ENCODE measurements at places on chromosomes 4 and X.
A peak's percentile ranks its signal among the peaks of the same experiment; 100 is the strongest.

GRCh38 chr4:48212165-48212564 is 57.5 kb downstream of the TEC start:
- DNase-seq: no peak

GRCh38 chr4:6658597-6659075 is 18.2 kb downstream of the MRFAP1 start:
- no peak for DNase-seq

DNA sequence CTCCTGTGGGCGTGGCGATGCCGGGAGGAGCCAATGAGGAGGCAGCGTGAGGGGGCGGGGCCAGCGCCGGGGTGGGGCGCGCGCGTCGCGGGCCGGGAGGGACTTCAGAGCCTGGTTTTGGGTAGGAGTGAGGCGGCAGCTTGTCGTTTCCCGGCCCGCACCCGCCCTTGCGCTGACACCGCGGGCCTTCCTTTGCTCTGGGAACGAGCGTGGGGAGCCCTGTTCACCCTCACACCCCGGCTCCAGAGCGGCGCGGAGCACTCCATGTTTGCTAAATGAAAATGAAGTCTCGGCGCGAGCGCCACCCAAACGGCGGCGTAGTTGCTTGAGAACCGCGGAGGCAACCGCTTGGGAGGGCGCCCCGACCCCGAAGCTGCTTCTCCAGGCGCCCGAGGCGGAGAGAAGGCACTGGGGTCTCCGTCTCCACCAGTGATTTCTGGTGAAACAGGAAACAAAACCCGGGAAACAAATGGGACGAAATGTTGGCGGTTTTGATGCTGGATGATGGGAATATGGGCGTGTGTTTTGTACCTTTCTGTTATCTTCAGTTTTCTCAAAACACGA is 497 bp upstream of the GRPEL1 start:
- DNase-seq: peak; percentile 99

- DNase-seq: no peak
Measured at GRCh38 chrX:147699061-147699460, 212.7 kb upstream of the FMR1 start.

- no peak for DNase-seq
Measured at GRCh38 chrX:110394651-110395050, 36.0 kb downstream of the RTL9 start.

- no peak for DNase-seq
Measured at GRCh38 chrX:130086447-130087206, 23.7 kb downstream of the ELF4 start.

DNA sequence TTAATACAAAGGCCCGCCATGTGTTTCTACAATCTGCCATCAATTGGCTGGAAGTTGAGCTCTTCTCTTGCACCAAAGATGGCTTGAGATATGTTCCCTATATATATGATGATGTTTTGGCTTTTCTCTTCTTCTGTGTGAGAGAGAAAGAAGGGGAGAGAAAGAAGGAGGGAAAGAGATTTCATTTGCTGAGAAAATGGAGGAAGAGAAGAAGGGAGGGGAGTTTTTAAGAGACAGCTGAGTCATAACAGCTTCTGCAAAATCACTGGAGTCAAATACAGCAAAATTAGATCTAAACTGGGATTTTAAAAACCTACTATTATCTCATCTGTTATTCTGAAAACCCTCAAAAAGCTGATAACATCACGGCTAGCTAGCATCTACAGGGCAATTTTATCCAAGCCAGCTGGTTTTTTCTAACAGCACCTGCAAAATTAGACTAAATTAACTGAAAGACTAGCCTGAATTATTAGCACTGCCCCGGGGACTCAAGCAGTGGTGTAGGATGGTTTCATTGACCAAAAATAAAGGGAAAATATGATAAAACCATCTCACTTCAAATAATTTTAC is 647.6 kb upstream of the ACTRT1 start:
- DNase-seq: no peak

DNA sequence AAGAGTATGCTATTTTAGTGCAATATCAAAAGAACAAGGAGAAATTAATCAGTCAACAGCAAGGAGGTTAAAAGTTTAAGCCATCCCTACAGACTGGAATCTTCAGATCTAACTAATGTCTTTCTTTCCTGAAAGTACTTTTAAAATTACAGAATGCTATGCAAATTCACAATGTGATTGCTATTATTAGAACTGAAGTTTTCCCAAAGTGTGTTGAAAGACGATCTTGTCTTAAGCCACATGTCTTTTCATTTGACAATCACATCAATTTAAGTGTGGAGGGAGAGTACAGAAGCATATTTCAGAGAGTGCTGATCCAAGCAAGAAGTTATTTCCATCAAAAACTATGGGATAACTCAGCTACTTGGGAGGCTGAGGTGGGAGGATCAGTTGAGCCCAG is 64.7 kb upstream of the TNIP3 start:
- no peak for DNase-seq

- no peak for DNase-seq
Measured at GRCh38 chr4:122803788-122804208, 22.8 kb upstream of the FGF2 start.

- no peak for DNase-seq
Measured at GRCh38 chrX:38616904-38617303, 55.6 kb downstream of the TSPAN7 start.

GRCh38 chrX:18638398-18638797 is 33.5 kb downstream of the RS1 start:
- no peak for DNase-seq

DNA sequence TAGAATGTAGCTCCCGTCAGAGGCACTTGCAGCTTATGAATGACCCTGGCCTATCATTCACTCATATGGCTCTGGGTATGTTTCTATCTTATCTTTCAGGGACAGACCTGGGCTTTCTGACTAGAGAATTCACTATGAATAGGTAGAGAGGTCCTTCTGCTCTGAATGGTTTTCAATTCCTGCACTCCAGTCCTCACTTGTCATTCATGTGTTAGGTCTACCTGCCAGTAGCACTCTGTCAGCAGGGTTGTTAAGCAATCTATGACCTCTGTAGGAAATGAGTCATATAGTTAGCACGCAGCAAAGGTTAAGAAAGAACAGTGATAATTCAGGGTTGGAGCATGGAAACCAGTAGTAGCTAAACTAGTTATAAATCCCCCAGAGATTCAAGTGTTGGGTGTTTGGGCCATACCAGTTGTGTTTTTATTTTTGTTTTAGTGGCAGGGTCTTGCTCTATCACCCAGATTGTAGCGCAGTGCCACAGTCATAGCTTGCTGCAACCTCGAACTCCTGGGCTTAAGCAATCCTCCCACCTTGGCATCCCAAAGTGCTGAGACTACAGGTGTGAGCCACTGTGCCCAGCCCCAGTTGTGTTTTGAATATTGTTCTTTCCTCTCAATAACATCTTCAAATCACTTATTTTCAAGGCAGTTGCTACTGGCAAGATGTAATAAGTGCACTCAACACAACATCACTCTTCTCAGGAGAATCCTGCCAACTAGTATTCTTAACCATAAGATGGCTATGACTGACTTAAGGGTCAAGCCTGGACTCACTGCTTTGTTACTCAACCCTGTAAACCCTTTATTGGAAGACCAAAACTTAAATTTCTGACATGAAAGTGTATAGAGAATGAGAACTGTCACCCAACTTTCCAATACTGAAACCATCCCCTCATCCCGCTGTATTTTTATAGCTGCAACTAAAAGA is 25.1 kb downstream of the ARL13A start:
- no peak for DNase-seq

DNA sequence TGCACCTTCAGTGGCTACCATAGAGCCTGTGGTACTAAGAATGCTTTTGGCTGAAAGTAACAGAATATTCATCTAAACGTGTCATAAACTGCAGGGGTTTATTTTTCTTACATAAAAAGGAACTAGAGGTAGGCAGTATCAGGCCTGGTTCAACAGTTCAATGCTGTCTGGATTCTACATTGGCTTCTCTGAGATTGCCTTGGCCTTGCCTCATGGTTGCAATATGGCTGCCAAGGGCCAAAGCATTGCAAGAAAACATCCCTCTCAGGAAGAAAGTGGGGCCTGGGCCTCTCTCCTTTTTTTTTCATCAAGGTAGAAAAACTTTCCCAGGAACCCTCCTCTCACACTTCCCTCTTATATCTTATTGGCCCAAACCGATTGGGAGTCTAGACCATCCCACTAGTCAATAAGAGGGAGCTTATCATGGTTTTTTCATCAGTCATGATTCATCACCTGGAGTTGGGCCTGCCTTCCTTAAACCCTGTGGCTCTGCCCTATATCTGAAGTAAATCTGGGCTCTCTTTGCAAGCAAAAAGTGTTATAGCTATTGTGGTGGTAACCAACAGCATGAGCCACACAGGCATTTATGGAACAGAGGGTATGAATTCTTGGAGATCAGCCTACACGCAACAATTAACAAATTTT is 1.8 kb upstream of the DOCK11 start:
- DNase-seq: no peak

GRCh38 chr4:110106931-110107296 is 91.5 kb downstream of the ELOVL6 start:
- DNase-seq: no peak

DNA sequence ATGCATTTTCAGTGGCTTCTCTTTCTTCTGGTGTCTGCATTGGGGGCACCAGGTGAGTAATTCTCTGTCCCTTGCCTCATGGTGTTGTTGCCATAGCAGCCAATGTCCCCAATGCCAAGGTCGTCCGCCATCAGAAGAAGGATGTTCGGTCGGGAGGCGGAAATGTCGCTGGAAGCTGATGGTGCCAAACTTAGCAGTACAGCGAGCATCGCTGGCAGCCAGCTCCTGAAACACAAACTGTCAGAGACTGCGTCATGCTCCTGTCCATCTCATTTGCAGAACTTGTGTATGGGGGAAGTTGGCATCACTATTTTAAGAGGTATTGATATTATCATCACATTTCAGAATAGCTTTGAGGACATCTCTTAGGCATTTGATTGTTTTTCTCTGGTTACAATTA is 29.1 kb upstream of the ARSD start:
- no peak for DNase-seq

DNA sequence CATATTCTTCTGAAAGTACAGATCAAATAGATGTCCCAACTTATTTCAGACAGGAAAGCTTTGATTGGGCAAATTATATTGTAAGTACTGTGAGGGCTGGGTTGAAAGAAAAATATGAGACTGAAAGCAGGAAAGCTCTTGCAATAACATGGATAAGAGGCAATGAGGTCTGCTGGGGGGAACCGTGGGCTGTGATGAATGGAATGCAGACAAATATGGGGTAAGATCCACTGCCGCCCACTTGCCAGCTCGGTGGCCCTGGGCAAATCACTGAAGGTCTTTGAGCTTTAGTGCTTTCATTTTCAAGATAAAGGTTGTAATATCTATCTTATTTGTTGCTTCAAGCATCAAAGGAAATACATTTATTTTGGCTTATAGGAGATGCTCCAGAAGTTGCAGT is 51.0 kb downstream of the AGA start:
- DNase-seq: no peak

- DNase-seq: no peak
Measured at GRCh38 chr4:89256203-89256800, 51.3 kb downstream of the GPRIN3 start.

- no peak for DNase-seq
Measured at GRCh38 chrX:10622197-10622596, 1.8 kb upstream of the MID1 start.

- no peak for DNase-seq
Measured at GRCh38 chr4:24303926-24304325, 280.4 kb downstream of the DHX15 start.

- DNase-seq: no peak
Measured at GRCh38 chr4:13514722-13515121, 29.6 kb downstream of the NKX3-2 start.

GRCh38 chrX:29466456-29466855 is 748.9 kb upstream of the MAGEB2 start:
- no peak for DNase-seq

DNA sequence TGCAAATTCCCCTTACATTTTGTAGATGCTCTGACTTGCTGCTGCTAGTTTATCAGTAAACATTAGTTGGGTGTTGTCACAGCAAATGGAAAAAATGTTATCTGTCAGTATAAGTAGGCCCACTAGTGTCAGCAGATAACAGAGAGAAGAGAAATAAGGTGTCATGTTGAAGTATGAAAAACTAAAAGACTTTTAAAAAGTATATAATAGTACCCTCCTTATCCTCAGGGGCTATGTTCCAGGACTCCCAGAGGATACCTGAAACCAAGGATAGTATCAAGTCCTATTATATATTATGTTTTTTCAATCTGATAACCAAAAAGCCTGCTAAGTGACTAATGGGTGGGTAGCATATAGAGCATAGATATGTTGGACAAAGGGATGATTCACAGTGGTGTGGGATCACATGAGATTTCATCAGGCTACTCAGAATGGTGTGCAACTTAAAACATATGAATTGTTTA is 11.6 kb upstream of the BMP2K start:
- DNase-seq: no peak

DNA sequence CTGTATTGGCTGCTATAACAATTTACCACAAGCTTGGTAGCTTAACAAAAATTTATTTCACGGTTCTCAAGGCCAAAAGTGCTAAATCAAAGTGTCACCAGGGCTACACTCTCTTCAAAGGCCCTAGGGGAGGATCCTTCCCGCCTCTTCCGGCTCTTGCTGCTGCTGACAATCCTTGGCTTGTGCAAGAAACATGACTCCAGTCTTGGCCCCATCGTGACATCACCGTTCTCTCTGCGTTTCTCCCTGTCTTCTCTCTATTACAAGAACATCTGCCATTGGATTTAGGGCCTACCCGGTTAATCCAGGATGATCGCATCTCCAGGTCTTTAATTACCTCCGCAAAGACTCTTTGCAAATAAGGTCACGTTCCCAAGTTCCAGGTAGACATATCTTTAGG is 10.4 kb upstream of the CLCN4 start:
- no peak for DNase-seq

DNA sequence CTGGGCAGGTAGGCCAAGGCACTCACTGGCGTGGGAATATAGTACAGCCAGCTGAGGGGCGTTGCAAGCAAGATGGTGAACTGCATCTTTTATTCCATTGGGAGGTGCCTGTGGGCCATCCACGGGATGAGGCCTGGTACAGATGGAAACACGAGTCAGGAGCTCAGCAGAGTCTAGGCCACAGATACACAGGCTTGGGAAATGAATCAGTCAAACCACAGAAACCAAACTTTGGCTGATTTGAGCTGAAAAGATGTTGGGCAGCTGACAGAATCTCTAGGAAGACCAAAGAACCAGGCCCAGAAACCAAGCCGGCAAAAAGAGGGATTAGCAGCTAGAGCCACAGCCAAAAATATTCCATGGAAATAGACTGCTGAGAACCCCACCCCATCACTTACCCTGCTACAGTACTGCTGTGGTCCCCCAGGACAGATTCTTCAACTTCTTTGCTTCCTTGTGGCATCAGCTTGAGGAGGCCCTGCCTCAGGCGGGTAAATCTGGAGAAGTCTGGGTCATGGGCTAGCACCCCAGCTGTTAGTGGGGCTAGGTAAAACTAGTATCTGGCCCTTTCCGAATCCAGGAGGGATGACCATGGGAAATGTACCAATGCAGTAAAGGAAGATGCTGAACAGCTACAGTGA is 75.4 kb downstream of the TMEM131L start:
- no peak for DNase-seq

DNA sequence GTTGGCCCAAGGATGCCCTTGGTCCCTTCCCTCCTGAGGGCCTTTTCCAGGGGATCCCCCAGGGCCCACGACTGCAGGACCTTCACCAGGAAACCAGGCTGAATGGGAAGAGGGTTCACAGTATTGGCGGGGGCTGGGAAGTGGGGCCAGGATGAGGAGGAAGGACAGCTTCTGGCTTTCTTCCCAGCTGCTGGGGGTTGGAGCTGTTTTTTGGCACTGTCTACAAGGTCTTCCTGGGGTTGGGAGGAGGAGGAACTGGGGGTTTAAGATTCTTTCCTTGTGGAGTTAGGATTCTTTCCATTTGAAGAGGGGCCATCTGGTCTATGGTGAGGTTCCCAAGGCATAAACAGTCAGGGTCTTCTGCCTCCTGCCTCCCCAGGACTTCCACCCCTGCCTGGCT is 64.8 kb downstream of the KIF4A start:
- DNase-seq: no peak
